Upper lobe of right lung (tissue), 1 donor: ENCODE measurements at places on chromosomes 7 and 10. TPM values are rescaled to one million over a fixed set of nuclear protein-coding genes. Genes with fewer than 3 reads are reported as not detected.

Gene POP7
- 20.2 TPM for total RNA-seq

GRCh38 chr10:131928248-131929095, 27.7 kb downstream of the PPP2R2D start:
- H3K27me3 ChIP-seq: no peaks in the 10 kb centered on the region
- H3K4me3 ChIP-seq: no peak overlapping the region
- peaks cover 42% of the 10 kb centered on the region for H3K4me1 ChIP-seq
- peak; percentile 70 for DNase-seq
- peak overlapping the region; percentile 33 for H3K27ac ChIP-seq
- H3K36me3 ChIP-seq: no peaks in the 10 kb centered on the region

DNA sequence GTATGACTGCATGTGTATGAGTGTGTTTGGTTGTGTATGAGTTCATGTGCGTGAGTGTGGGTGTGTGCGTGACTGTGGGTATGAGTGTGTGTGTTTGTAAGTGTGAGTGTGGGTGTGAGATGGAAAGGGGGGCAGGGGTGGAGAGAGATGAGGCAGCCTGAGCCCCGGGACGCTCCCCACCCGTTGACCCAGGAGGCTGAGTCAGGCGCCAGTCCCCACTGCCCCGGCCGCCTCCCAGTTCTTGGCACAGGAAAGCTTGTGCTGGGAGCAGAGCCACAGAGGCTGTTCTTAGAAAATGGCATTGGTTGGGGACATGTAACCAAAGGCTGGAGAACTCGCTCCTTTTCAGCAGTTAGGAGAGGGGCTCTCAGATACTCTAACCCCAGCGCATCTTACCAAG, 27.8 kb upstream of the NUB1 start:
- no peak for DNase-seq
- H3K4me3 ChIP-seq: no peak overlapping the region
- no peaks in the 10 kb centered on the region for H3K36me3 ChIP-seq
- H3K27ac ChIP-seq: no peak overlapping the region
- peaks cover 6% of the 10 kb centered on the region for H3K4me1 ChIP-seq

GRCh38 chr10:31143331-31143935, 111.8 kb upstream of the ZNF438 start:
- peaks cover 11% of the 10 kb centered on the region for H3K4me1 ChIP-seq
- no peak overlapping the region for H3K27ac ChIP-seq
- H3K4me3 ChIP-seq: no peak overlapping the region
- DNase-seq: no peak
- H3K36me3 ChIP-seq: no peaks in the 10 kb centered on the region
- H3K27me3 ChIP-seq: no peaks in the 10 kb centered on the region

DNA sequence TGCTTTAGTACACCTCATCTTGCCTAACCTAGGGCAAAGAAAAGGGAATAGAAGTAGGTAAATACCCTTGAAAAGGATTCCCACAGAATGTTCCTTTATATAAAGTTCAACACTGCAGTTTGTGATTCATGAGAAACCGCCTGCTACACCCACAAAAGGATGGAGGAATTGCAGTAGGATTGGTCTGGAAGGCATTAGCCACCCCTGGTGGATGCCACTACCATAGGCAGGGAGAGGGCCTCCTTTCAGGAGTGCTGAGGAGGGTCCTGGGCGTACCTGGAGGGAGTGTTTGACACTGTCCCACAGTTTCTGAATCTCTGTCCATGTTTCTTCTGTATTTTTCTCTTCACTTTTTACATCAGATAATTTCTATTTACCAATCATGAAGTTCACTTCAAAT, 221.8 kb upstream of the TMEM72 start:
- no peaks in the 10 kb centered on the region for H3K36me3 ChIP-seq
- H3K27ac ChIP-seq: no peak overlapping the region
- H3K4me3 ChIP-seq: no peak overlapping the region
- no peaks in the 10 kb centered on the region for H3K4me1 ChIP-seq
- no peak for DNase-seq

DNA sequence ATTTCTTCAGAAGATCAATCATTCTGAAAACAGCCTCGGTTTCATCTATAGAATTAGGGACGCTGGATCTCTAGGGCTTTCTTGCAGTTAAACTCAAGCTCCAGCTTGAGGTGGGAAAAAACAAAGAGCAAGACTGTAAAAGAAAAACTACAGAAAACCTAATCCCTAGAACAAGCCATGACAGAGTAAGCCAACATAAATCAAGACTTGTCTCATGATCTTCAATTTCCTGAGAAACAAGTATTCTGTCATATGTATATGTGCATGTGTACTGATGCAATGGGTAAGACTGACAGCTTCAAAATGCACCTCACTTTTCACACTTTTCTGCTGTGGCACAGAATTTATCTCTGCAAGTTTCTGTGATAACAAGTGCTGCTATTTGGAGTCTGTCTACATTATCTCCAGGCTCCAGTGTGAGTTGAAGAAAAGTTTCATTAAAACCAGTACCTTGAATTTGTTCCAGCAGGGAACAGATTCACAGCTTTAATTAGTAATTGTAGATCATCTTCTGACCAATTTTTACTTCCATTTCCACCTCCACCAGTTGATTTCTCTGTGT, 19.2 kb downstream of the PMPCB start:
- H3K4me3 ChIP-seq: no peak overlapping the region
- peaks cover 99% of the 10 kb centered on the region for H3K36me3 ChIP-seq
- H3K4me1 ChIP-seq: no peaks in the 10 kb centered on the region
- no peak for DNase-seq

GRCh38 chr7:15845461-15845860, 159.0 kb upstream of the MEOX2 start:
- H3K4me3 ChIP-seq: no peak overlapping the region
- H3K27ac ChIP-seq: no peak overlapping the region
- no peaks in the 10 kb centered on the region for H3K4me1 ChIP-seq
- no peaks in the 10 kb centered on the region for H3K36me3 ChIP-seq
- no peaks in the 10 kb centered on the region for H3K27me3 ChIP-seq

DNA sequence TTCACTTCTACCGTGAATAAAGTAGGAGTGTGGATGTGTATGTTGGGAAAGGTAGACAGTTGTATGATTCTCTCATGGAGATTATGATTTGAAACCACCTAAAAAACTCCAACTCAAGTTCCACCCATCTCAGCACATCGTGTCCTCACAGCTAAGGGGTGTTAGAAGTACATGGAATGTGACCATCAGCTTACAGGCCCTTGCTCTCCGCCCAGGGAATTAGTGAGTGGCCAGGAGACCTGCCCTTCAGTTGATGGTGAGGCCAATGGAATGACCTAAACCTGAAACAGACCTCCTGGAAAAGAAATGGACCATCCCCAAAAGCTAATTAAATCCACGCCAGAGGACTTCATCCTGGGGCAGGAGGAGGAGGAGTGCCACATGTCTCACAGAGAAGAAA, 2.1 kb upstream of the WNT2 start:
- H3K4me1 ChIP-seq: peaks cover 11% of the 10 kb centered on the region
- peaks cover 38% of the 10 kb centered on the region for H3K27me3 ChIP-seq
- H3K36me3 ChIP-seq: no peaks in the 10 kb centered on the region
- DNase-seq: no peak

- no peaks in the 10 kb centered on the region for H3K27me3 ChIP-seq
- H3K36me3 ChIP-seq: no peaks in the 10 kb centered on the region
- H3K27ac ChIP-seq: no peak overlapping the region
These were observed 28.1 kb downstream of the PTPRZ1 start for GRCh38 chr7:121901026-121901425.

DNA sequence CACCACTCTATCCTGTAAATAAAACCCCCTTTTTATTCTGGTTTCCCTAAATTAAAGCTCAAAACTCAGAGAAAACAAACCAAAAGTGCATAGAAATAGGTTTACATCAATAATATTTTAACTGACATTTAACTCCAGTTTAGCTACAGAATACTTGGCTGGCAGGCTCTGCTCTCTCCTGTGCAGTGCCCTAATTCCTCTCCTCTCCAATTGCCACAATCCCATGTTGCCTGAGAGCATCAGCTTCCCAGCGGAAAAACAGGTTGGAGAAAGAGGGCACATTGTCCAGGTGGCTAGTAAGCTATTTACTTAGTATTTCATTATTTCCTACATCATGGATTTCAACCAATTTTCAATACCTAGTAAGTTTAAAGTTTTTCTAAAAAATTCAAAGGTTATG, 8.7 kb downstream of the SEMA3E start:
- H3K4me1 ChIP-seq: no peaks in the 10 kb centered on the region
- no peak for DNase-seq
- H3K27ac ChIP-seq: no peak overlapping the region
- no peak overlapping the region for H3K4me3 ChIP-seq
- no peaks in the 10 kb centered on the region for H3K27me3 ChIP-seq

Gene MALRD1
- total RNA-seq: 7.0 TPM

GRCh38 chr7:42915356-42915755, 3.5 kb upstream of the C7orf25 start:
- no peak overlapping the region for H3K4me3 ChIP-seq
- peaks cover 40% of the 10 kb centered on the region for H3K36me3 ChIP-seq
- peak overlapping the region; percentile 52 for H3K27ac ChIP-seq
- DNase-seq: no peak
- no peaks in the 10 kb centered on the region for H3K27me3 ChIP-seq

Gene SLIT1
- 0.23 TPM for total RNA-seq

DNA sequence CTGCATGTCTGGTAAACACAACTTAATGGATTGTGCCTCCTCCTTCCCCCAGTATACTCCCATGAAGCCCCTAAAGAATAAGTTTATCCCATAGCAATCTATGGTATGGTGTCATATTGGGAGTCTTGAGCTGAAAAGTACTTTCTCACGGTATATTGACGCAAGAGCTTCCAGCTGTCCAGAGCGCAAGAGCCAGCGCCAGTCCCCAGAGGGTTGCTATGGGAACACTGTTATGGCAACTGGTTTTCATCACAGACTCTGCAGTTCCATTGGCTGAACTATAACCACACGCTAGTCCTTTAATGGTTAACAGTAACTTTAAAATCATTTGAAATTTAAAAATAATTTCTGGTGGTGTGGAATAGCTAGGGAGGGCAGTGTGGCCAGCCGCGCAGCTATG, 46.9 kb downstream of the PRPF18 start:
- H3K4me3 ChIP-seq: no peak overlapping the region
- no peak for DNase-seq
- H3K4me1 ChIP-seq: no peaks in the 10 kb centered on the region
- peaks cover 13% of the 10 kb centered on the region for H3K36me3 ChIP-seq

- H3K36me3 ChIP-seq: no peaks in the 10 kb centered on the region
- H3K27ac ChIP-seq: no peak overlapping the region
- no peaks in the 10 kb centered on the region for H3K4me1 ChIP-seq
- H3K27me3 ChIP-seq: no peaks in the 10 kb centered on the region
These were observed 58.3 kb upstream of the NEBL start for GRCh38 chr10:20955355-20955893.

Gene HKDC1
- total RNA-seq: 9.6 TPM

DNA sequence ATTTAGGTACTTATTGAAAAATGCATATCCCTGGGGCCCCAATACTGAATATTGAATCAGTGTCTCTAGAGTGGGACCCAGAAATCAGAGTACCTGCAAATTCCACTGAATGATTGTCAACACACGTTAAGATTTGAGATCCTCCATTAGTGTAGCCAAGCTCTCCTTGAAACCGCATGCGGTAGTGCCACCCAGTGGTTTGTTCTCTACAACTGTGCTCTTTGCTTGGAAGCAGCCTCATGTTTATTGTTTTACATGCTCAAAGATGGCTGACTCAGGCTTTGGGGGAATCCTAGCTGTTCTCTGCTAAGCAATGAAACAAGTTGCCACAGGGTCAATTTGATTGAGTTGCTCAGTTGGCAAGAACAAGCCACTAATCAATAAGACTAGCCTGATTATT, 340.2 kb upstream of the CELF2 start:
- DNase-seq: peak; percentile 74
- H3K27me3 ChIP-seq: no peaks in the 10 kb centered on the region
- H3K4me1 ChIP-seq: no peaks in the 10 kb centered on the region
- H3K4me3 ChIP-seq: no peak overlapping the region
- H3K36me3 ChIP-seq: no peaks in the 10 kb centered on the region

Gene STEAP4
- 53.9 TPM for total RNA-seq

GRCh38 chr10:86225103-86225782, 141.4 kb downstream of the GRID1 start:
- H3K4me1 ChIP-seq: no peaks in the 10 kb centered on the region
- no peak overlapping the region for H3K4me3 ChIP-seq
- H3K36me3 ChIP-seq: no peaks in the 10 kb centered on the region
- no peak for DNase-seq
- no peak overlapping the region for H3K27ac ChIP-seq

Gene YKT6
- 54.7 TPM for total RNA-seq

Gene DTX2
- 25.6 TPM for total RNA-seq

DNA sequence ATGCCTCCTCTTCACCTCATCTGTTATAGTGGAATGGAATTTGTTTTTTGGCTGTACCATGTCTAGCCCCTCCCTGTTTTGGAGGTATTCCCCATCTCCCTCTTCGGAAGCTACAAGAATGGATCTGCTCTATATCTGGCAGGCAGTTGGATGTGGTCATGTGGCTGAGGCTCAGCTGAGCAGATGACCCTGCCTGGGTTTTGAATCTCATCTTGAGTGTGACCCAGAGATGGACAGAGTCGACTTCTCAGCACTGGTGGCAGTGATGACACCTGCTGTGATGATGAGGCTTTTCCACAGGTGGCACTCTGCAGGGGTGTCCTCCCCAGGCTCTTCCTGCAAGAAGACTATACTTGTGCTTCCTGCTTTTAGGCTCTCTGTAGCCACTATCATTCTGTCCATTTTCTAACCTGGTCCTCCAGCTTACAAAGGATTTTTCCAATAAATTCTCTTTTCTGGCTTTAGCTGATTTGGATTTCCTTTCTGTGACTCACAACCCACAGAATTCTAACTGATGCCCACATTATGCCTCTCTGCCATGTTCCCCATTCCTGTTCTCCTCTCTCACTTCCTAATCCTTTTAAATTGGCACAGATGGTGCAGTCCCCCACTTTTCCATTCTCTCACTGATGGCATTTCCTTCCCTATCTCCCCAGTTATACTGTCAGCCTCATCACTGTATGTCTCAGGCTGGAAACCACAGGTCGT, 7.5 kb upstream of the ARHGAP22 start:
- H3K4me3 ChIP-seq: no peak overlapping the region
- no peak for DNase-seq
- no peaks in the 10 kb centered on the region for H3K27me3 ChIP-seq
- no peaks in the 10 kb centered on the region for H3K36me3 ChIP-seq

Gene UFSP1
- 3.1 TPM for total RNA-seq

GRCh38 chr10:92150823-92151222, 140.1 kb downstream of the CPEB3 start:
- H3K27ac ChIP-seq: no peak overlapping the region
- DNase-seq: no peak
- no peak overlapping the region for H3K4me3 ChIP-seq
- no peaks in the 10 kb centered on the region for H3K36me3 ChIP-seq

Gene PPP1R3C
- total RNA-seq: 15.1 TPM

DNA sequence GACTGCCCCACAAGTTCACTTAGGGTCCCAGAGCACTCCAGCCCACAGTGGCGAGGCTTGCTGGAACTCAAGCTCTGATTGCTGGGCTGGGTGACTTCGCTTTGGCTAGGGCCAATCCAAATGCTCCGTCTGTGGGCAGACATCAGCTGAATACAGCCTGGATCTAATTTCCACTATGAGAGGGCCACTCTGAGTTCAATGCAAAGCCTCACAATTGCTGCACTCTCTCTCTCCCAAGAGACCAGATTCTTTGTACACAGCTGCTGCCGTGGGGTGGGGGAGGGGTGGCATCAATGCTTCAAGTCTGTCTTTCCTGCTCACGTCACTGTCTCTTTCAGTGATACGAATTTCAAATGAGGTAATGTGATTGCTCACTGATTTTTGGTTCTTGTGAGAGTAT, 47.3 kb upstream of the BPGM start:
- peaks cover 5% of the 10 kb centered on the region for H3K4me1 ChIP-seq
- no peak overlapping the region for H3K27ac ChIP-seq
- no peak overlapping the region for H3K4me3 ChIP-seq
